Hematopoietic multipotent progenitor cell treated with erythropoietin and hydrocortisone succinate and interleukin-3 and kit ligand, for 4 days (in vitro differentiated cells): ENCODE measurements at places on chromosomes 4 and X.

- DNase-seq = no peak
Observed at GRCh38 chr4:79176351-79176750, 149.5 kb downstream of the NAA11 start.

GRCh38 chr4:144399927-144400326 is 246.0 kb upstream of the HHIP start:
- DNase-seq = peak; percentile 1

GRCh38 chrX:132277953-132278614 is 58.8 kb upstream of the RAP2C start:
- DNase-seq = no peak

DNA sequence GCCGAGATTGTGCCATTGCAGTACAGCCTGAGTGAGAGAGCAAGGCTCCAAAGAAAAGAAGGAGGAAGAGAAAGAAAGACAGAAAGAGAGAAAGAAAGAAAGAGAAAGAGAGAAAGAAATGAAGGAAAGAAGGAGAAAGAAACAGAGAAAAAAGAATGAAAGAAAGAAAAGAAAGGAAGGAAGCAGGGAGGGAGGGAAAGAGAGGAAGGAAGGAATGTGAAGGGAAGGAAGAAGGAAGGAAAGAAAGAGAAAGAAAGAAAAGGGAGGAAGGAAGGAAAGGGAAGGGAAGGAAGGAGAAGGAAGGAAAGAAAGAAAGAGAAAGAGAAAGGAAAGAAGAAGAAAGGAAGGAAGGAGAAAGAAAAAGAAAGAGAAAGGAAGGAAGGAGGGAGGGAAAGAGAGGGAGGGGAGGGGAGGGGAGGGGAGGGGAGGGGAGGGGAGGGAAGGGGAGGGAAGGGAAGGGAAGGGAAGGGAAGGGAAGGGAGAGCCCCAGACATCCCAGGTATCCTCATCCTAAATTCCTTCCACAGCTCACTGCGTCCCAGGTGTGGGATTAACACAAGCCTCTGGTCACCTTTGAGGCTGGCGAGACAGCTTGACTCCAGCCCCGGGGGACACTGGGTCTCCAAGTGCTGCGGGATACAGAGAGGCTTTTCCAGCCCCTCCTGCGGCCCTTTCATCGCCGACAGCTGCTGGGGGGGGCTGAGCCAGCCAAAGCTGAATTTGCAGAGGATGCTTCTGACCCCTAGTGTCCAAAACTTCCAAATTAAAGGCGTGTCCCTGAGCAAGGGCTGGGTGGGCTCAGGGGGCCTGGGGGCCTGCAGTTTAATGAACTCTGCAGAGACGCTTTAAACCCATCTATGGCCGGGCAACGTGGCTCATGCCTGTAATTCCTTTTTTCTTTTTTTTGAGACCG is 24.2 kb upstream of the CSF2RA start:
- DNase-seq = peak; percentile 78

GRCh38 chr4:40656201-40656863 is 26.7 kb upstream of the RBM47 start:
- peak; percentile 24 for DNase-seq

DNA sequence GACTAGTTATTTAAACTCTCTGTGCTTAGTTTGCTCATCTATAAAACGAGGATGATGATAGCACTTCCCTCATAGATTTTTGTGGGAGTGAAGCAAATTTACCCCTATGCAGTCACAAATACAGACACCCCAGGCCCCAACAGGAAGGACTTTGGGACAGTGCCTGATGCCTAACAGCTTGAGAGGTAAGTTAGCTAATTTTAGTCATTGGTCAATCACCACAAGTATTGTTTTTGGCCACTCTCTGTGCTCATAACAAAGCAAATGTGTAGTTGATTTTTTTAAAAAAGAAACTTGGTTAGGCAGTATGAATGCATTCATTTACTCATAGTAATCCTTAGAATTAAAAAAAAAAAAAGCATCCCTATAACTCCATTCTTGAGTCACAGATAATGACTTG is 1590.7 kb upstream of the TENM3 start:
- no peak for DNase-seq

DNA sequence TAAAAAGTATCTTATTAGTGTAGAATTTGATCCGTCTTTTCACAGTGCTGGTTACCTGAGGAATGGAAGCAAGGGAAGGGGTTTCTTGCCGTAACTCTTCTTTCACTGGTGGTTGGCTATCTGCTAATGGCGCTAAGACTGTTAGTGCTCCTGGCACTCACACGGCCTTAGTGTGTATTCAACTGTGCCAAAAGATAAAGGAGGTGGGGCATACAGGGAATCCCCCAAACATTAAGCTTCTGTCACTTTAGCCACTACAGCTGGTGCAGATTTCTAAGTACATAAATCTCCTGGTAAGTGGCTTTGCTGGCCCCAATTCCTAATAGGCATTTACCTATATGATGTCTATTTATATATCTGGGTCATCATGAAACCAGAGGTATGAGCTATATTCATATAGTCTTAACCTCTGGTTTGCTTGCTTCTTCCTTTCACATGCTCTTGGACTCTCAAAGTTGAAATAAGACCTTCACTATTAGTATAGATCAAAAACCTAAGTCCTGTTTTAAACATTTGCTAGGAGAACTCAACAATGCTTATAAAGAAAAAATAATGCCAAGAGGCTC is 95.1 kb downstream of the TSPAN7 start:
- peak; percentile 70 for DNase-seq

GRCh38 chr4:117610706-117611308 is 423.5 kb upstream of the NDST3 start:
- no peak for DNase-seq

GRCh38 chr4:168794092-168794707 is 215.9 kb downstream of the CBR4 start:
- DNase-seq = no peak

DNA sequence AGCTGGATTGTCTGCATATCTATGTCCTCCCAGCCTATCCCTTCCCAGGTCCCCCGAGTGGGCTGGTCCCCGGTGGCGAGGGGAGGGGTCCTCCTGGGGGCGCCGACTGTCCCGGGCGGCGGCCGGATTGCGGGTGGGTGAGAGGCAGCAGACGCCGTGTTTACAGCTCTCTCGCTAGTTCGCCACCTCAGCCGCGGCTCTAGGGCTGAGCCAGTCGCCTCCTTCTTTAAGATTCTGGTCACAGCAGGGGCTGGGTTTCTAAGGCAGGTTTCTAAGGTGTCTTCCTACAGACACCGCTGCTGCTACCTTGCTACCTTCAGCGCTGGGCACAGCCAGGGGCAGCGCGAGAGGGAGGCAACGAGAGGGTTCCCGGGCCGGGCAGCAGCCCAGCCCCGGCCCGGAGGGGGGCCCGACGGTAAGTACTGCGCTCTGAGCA is 57.2 kb downstream of the FRMPD3 start:
- no peak for DNase-seq

- DNase-seq = peak; percentile 88
Observed at GRCh38 chrX:72121383-72121782, 10.3 kb downstream of the RTL5 start.

- DNase-seq = peak; percentile 17
Observed at GRCh38 chr4:184734758-184735157, 862 bp upstream of the CENPU start.

- no peak for DNase-seq
Observed at GRCh38 chr4:102319594-102319993, 25.7 kb downstream of the SLC39A8 start.

GRCh38 chrX:38232079-38232686 is 11.5 kb upstream of the SRPX start:
- no peak for DNase-seq

- peak; percentile 67 for DNase-seq
Observed at GRCh38 chr4:18366892-18367291, 345.3 kb upstream of the LCORL start.

DNA sequence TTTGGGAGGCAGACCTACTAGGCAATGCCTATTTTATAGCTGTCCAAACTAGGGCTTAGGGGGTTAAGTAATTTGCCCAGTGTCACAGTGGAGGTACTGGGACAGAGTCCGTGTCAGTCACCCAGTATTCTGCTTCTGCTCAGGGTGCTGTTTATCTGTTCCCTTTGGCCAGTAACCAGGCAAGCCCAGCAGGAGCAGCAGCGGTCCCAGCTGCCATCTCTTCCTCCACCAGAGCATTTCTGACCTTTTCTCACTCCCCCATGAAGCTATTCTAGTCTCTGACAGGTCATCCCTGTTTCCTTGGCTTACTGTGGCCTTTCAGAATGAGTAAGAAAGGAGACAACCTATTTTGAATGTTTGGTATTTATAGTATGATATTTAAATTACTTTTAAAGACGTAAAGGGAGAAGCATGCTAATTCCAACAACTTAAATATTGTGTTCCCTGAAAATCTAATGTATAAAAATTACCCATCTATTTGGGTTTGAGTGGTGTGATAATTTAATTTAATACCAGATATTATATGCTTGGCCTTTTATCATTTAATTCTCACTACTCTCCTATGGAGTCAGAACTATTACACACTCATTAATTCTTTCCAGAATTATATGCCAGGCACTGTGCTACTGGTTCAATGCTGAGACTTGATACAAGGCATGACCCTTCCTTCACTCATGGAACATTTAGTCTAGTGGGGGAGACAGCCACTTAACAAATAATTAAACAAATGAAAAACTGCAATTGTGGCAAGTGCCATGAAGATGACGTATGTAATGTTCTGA is 60.6 kb downstream of the RPS6KA3 start:
- DNase-seq = no peak
